GM20000 (cell line): ENCODE measurements at places on chromosomes 7 and 10.
A peak's percentile ranks its signal among the peaks of the same experiment; 100 is the strongest.

GRCh38 chr7:15561835-15562234 is at the start of gene AGMO:
AGMO (minus strand) TSS chr7:15562015.
- DNase-seq: no peak

- no peak for DNase-seq
Observed at GRCh38 chr10:80410578-80411145, 2.3 kb downstream of the PRXL2A start.

DNA sequence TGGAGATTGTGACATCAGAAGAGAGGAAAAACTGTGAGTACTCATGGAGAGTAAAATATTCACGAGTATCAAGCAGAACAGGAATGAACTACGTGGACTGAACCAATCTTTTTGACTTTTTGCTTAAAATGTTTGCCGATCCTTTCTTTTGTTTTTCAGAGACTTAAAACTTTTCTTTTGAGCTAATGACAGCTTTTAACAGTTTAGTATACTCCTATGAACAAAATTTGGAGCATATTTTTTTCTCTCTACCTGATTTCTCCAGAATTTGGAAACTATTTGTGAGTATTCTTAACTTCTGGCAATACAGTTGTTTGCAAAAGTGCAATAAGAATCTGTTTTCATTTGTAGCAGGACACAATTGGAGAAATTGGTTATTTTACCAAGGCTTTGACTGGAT is 786.3 kb downstream of the SORCS1 start:
- DNase-seq: no peak

- no peak for DNase-seq
Observed at GRCh38 chr7:49488573-49488972, 284.9 kb upstream of the VWC2 start.

GRCh38 chr7:115015619-115016018 is 93.7 kb downstream of the MDFIC start:
- DNase-seq: no peak

- DNase-seq: no peak
Observed at GRCh38 chr10:104895541-104895940, 254.5 kb downstream of the SORCS3 start.

DNA sequence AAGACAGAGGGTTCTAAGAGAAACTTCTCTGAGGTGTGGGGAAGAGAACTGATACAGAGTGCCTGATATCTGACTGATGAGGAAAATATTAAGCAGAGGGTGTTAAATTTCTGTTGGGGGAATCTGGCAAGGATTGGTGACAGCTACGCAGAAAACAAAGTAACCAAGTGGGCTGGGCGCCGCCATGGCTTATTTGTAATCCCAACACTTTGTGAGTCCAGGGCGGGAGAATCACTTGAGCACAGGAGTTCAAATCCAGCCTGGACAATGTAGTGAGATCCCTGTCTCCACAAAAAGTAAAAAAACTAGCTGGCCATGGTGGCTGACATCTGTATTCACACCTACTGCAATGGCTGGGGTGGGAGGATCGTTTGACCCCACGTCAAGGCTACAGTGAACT is 2.1 kb upstream of the C7orf25 start:
- DNase-seq: no peak

DNA sequence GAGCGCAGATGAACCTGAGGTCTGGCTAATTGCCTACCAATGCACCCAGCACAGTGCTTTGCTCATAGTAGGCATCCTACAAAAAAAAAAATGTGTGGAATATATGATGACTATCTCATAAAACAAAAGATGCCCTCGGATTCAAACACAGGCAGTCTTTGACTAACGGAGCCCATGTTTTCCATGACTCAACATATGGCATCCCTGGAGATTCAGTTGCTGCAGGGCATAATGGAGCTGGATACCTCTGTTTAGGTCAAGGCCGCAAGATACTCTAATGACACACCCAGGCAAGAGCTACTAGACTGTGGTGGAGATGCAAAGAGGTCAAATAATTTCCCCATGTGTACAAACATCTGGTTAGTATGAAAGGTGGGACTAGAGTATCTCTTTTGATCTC is 16.3 kb downstream of the CUBN start:
- DNase-seq: no peak

- peak; percentile 83 for DNase-seq
Observed at GRCh38 chr7:27196287-27196767, 3.6 kb downstream of the HOXA13 start.

DNA sequence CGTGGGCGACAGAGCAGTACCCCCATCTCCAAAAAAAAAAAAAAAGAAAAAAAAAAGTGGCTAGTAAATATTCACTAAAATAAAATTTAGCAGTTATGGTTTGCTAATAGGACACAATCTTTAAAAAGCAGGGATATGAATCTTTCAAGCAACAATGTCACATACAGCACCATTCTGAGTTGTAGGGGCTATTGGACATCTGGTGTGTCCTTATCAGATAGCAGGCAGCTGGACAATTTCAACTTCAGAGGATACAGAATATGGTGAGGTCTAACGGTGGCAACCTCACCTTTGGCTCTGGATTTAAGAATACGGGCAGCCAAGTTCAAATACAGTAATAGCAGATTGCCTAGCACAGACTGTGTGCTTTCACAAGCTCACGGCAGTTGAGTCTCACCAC is 51.1 kb downstream of the SLC37A3 start:
- no peak for DNase-seq

DNA sequence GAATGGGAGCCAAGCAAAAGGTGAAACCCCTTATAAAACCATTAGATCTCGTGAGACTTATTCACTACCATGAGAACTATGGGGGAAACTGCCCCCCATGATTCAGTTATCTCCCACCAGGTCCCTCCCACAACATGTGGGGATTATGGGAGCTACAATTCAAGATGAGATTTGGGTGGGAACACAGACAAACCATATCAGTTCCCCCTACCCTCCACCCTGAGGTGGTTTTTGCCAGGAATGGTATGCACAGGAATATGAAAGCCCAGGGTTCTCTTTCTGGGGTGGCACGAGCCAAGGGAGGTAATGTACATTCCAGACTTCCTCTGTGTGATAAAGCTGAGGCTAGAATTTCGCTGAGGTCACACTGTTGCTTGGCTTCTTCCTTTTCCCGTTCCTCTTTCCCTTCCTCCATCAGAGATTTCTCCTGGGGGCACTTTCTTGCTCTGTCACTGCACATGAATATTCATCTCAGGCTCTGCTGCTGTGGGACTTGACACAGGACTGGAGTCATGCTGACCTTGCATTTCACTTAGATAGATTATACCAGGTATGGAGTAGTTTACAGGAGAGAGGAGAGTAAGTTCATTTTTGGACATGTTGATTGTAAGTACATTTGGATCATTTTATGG is 347.0 kb upstream of the MTPN start:
- no peak for DNase-seq

DNA sequence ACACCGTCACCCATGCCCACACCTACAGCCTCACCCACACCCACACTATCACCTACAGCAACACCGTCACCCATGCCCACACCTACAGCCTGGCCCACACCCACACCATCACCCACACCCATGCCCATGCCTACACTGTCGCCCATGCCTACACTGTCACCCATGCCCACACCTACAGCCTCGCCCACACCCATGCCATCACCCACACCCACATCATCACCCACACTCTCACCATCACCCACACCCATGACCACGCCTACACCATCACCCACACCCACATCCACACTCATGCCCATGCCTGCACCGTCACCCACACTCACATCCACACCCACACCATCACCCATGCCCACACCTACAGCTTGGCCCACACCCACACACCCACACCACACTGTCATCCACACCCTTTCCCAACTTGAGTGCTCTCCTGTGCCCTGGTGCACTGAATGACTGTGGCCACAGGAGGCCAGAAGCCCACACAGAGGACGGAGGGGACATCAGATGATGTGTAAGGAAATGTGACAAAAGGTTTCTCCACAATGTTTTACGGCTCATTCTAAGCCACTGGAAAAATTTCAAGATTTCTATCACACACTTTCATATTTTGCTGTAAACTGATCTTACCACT is 153.3 kb downstream of the WDR37 start:
- no peak for DNase-seq

DNA sequence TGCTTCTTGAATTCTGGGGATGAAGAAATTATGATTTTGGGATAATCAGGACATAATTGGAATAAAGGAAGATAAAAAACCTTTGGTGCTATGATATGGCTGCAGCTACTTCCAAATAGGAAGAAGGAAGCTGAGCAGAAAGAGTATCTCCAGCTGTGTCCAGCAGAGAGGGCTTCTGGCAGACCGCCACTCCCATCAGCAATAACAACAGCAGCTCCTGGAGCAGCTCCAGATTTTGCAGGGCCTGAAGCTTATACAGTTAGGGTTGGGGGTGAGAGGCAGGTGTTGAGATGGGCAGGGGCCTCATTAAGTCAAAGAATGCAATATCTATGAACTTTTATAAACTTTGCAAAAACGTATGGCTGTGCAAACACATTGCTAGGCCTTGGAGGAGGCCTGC is 62.3 kb downstream of the C10orf120 start:
- no peak for DNase-seq

GRCh38 chr10:101935431-101935830 is 91.8 kb upstream of the KCNIP2 start:
- no peak for DNase-seq

DNA sequence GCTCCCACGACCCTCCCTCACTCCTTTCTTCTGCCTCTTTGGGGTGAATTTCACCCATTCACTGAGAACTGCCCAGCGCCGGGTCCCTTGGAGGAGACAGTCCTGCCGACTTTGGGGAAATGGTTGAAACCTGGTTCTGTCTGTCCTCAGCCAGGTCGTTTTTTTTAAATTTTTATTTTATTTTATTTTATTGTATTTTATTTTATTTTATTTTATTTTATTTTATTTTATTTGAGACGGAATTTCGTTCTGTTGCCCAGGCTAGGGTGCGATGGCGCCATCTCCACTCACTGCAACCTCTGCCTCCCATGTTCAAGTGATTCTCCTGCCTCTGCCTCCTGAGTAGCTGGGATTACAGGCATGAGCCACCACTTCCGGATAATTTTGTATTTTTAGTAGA is 105.9 kb upstream of the SH2B2 start:
- no peak for DNase-seq

DNA sequence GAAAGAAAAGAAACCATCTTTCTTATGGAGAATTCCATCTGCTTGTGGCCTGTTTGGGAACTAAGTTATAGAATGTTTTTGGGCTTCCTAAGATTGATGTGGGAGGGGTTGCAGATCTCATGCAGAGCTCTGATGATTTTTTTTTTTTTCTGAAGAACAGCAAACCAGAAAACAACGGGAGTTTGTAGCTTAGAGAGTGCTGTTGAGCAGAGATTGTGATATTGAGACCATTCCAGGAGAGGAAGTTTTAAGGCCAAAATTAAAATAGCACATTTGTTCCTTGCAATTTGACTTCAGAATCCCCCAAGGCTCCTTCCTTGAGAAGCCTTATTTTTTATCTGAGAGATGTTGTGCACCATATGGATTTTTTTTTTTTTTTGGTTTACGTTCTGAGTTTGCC is 159.5 kb upstream of the NRP1 start:
- DNase-seq: no peak

DNA sequence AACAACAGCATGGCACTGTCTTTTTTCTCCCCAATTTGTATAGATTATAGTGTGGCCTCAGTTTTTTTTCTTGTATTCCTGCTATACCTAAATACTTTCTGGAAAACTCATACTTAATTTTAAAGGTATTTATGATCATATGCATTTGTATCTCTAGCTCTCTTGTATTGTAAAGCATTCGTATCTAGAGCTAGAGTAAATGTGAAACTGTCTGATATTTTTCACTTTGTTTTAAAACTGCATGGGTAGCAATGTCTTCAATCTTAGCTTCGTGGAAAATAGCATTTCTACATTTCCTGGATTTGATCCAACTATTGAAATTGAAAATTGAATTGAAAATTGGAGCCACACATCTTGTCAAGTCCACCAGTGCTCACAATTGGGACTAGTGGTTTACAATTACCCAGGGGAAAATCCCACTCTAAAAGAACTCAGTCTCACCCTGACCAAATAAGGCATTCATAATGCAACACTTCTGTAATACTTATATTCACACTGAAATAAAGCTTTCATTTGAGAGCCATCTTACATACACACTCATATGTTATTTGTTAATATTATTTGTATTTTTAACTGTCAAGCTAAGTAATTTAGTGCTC is 51.3 kb upstream of the KLF6 start:
- DNase-seq: peak; percentile 53

- DNase-seq: no peak
Observed at GRCh38 chr7:101370836-101371235, 8.2 kb downstream of the COL26A1 start.

DNA sequence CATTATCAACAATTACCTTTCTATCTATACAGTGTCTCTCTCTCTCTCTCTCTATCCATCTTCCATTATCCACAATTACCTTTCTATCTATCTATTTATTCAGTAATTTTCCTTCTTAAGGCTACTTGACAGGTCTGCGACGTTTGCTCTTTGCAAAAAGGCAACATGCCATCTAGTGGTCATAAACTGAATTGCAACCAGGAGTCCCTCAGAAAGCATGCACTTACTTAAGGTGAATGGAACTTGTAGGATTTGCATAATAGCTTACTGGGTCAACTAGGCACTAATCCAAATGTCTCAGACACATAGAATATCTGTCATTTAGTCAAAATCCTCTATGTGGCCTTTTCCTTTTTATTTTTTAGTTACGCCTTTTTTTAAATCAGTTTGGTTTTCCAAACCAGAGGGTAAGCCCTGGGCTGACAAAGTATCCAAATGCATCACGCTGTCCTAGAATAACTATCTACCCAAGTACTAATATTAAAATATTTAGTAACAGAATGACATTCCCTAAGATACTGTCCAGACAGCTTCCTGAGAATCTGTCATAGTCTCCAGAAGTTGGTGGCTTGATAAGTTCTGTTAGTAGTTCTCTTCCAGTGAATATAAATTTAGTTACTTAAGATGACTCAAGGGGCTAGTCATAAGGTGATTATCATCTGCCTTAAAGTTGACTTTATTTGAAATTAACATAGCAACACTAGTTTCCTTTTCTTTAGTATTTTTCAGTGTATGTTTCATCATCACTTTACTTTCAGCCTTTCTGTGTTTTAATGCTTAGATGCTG is 208.3 kb downstream of the PPP1R3A start:
- DNase-seq: peak; percentile 53

DNA sequence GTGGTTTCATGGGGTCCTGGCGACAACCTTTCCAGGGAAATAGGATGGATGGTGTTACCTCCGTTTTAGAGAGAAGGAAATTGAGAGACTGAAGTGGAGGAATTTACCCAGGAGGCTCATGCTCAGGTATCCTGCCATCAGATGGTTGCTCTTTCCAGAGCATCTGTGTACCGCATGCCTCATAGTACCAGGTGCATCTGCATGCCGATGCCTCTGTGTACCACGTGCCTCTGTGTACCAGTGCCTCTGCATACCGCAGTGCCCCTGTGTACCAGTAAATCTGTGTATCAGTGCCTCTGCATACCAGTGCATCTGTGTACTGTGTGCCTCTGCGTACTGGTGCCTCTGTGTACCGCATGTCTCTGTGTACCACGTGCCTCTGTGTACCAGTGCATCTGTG is 3.2 kb downstream of the VWA2 start:
- DNase-seq: no peak

- no peak for DNase-seq
Observed at GRCh38 chr10:126921974-126922525, 16.8 kb downstream of the DOCK1 start.

- DNase-seq: no peak
Observed at GRCh38 chr7:112501801-112502503, 21.2 kb downstream of the LSMEM1 start.
